ENCODE measurements at places on chromosomes 12 and 14.

DNA sequence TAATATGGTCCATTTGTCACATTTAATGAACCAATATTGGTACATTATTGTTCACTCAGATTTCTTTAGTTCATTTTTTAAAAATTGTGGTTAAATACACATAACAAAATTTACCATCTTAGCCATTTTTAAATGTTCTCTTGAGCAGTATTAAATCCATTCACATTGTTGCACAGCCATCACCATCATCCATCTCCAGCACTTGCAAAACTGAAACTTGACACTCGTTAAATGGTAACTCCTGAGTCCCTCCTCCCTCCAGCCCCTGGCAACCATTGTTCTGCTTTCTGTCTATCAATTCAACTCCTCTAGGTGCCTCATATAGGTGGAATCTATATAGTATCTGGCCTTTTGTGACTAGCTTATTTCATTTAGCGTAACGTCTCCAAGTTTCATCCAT lies 86.4 kb downstream of the ACACB start:
- DNase-seq, result no peak

DNA sequence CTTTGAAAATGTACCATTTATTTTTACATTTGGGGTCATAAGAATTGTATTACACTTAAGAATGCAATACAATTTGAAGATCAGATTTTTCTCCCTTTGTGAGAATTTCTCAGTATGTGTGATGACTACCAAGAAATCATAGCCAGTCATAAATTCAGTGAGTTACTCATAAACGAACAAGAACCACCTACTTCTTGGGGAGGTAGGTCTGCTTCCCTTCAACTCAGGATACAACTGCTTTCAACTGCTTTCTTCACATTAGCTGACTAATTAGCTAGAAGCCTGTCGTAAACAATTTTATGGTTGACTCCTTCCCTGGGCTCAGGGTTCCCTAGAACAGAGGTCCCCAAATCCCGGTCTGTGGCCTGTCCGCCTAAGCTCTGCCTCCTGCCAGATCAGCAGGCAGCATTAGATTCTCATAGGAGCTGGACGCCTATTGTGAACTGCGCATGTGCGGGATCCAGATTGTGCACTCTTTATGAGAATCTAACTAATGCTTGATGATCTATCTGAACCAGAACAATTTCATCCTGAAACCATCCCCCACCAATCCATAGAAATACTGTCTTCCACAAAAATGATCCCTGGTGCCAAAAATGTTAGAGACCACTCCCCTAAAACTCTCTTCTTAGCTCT lies 3.7 kb downstream of the ANG start:
- DNase-seq, result no peak

DNA sequence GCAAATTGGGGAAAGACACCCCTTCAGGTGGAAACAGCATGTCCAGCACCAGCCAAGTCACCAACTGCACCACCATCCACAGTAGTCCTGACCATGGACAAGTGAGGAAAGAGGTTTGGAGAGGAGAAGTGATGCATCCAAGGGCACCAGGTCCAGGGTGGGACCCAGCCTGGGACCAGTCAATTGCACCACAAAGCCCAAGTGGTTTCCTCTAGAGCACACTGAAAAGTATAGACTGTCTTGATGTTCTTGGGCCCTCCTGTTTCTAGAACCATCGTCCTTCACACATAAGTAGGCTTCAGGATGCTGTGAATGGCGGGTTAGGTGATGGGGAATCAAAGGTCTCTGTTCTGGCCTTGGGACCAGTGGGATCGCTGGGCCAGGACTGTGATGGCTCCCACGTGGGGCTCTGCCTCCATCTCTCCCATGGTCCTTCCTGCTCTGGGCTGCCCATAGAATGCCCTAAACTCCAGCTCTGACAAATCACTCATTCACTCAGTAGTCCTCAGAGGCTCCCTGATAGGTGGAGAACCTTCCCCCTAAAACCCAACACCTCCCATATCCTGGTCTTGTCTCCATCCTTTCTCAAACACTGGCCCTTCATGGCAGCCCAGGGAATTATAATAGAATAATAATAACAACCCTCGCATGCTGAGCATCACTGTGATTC lies 9.2 kb downstream of the KRT79 start:
- DNase-seq, result no peak

DNA sequence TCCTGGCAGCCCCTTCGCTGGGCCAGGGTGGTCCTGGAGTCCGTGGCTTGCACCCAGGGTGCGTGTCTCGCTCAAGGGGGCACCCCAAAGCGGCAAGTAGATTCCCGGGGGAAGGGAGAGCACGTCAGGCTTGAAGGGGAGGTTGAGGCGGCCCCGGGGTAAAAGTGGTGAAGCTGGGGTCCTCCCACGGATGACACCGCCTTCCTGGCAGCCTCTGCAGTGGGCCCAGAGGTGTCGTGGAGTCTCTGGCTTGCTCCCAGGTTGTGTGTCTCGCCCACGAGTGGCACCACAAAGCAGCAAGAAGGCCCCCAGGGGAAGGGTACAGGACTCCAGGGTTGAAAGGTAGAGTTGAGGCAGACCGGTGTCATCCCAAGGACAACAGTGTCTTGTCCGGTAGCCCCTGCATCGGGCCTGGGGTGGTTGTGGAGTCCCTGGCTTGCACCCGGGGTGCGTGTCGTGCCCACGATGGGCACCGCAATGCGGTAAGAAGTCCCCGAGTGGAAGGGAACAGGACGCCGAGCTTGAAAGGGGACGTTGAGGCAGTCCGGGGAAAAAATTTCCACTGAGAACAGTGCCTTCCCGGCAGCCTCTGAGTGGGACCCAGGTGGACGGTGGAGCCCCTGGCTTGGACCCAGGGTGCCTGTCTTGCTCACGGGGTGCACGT lies 158.0 kb upstream of the ALG10B start:
- no peak for DNase-seq

DNA sequence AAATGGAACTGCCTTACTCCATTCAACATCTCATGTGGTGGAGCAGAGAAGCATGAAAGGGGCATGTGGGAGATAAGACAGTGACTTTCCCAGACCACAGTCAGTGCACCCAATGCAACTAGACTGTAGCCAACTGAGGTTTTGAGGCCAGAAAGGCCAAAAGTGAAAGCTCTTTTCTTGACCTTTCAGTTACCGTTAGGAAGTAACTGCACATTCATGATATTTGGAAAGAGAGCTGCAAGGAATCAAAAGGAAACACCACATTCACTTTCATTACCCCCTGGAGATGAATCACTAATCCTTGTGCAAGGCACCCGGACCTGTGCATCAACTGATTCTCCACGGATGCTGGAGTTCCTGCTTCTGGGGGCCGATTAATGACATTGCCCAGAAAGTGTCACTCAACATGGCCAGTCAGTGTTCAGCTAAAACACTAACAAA lies 72.9 kb upstream of the ELK3 start:
- DNase-seq, result peak; percentile 25

Data from AG08395 (cell line).